Vagina (tissue), 2 donors: ENCODE measurements at places on chromosomes 2 and 18.
A peak's percentile ranks its signal among the peaks of the same experiment; 100 is the strongest.

- DNase-seq: no peak
Measured at GRCh38 chr2:163453920-163454319, 281.9 kb downstream of the FIGN start.

DNA sequence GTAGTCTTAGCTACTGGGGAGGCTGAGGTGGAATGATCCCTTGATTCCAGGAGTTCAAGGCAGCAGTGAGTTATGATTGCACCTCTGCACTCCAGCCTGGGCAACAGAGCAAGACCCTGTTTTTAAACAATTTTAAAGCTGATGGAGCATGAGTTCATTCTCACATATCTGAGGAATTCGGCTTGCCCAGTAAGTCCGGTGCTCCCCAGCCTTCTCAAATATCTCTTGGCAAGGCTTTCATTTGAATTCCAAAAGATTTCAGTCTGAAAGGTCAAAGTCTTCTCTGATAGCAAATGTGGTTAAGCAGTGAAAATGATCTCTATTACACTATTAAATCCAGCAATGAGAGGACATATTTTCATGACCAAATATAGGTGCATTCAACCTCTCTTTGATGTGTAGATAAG lies 27.9 kb downstream of the PIEZO2 start:
- DNase-seq: no peak

- no peak for DNase-seq
Measured at GRCh38 chr2:104577143-104577542, 276.8 kb upstream of the POU3F3 start.

DNA sequence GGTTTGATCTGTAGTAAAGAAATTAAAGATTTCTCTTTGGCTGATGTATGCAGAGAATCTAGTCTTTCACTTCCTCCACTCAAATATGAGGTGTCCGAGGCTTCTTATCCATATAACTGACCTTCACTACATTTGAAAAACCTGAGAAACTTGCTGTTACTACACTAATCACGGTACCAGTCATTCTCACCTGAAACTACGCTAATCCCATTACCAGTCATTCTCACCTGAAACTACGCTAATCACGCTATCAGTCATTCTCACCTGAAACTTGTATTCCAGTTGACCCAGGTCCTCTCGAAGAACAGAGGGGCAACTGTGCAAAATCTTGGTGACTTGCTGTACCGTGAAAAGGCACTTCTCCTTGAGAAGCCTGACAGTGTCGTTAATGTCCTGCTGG lies 5.1 kb downstream of the MTERF4 start:
- peak; percentile 11 for DNase-seq

- no peak for DNase-seq
Measured at GRCh38 chr2:157498483-157498882, 54.6 kb upstream of the CYTIP start.

GRCh38 chr18:21777814-21778213 lies 37.2 kb downstream of the MIB1 start:
- no peak for DNase-seq

DNA sequence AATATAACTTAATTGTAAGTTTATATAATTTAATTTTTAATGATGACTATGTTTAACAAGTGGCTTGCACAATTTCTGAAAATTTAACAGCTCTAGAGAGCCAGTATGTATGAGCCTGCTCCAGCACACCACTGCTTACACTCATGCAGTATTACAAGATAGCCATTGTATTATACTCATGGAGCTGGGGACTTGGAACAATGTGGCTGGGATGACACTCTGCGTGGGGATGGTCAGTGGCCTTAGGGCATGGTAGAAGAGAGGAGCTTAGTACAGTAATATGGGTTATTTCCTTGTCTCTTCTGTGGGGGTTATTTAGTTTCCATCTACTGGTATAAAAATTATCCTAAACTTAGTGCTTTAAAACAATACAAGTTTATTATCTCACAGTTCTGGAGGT lies 105.1 kb upstream of the STON1 start:
- no peak for DNase-seq

GRCh38 chr2:48343571-48344440 lies 186.1 kb upstream of the STON1 start:
- no peak for DNase-seq

DNA sequence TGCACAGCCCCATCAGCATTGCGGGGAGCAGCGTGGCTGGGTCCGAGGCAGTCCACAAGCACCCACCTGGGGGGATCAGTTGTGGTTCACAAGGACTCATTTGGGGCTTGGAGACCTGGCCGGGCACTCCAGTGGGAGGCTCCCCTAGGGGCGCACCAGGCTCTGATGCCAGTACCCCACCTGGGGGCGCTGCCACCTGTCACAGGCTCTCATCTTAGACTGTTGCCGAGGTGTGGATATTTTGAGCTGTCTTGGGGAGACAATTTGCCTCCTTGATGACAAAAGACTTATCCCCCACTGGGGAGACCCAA lies 3.0 kb downstream of the ADRA2B start:
- DNase-seq: no peak

GRCh38 chr2:10174173-10174572 lies 51.6 kb downstream of the RRM2 start:
- no peak for DNase-seq

DNA sequence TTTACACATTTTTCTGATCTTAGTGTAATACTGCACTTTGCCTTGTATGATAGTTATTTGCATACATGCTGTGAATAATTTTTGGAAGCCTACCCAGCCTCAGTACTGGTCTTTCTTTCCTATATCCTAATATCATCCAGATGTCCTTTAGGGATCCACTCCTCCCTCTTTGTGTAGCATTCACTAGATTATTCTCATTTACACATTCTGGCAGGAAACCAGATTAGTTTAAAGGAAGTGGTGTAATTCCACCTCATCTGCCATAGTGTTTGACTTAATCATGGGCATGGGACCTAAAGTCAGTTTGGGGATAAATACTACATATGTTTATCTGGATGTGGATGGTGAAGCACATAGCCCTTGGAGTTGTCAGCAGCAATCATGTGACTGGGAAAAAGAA lies 444.9 kb upstream of the MAP2 start:
- DNase-seq: no peak

- DNase-seq: no peak
Measured at GRCh38 chr2:211133766-211134165, 577.4 kb downstream of the CPS1 start.

DNA sequence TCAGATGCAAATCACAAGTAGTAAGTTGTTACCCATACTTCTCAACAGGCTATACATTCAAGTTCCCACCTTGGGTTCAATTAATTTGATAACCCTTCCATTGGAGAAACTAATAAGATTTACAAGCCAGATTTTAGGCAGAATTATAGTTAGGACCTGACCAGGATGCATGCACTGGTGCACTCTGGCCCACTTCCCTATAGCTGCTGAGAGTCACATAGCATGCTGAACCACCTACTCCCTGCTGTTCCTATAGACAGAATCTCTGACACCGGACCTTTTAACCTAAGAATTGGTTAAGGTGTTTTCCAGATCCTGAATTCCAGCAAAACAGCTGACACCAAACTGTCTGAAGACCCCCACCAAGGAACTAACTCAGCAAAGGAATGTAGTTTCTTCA lies 26.2 kb downstream of the FAM210A start:
- DNase-seq: no peak

GRCh38 chr18:46400449-46400848 lies 256.6 kb downstream of the LOXHD1 start:
- no peak for DNase-seq

DNA sequence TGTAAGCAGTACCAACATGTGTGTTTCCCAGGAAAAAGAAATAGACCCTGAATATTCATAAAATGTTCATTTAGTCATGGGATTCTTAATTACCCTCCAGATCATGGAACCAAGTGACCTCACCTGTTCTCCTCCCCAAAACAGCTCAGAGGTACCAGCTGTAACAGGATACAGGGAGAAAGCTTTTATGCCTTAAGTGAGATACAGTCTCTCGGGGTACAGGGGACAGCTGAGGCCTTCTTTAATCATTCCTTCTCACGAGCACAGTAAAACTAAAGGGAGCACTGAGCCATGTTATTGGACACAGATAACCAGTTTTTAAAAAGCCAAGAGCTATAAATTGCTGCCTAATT lies 16.6 kb downstream of the EPHA4 start:
- DNase-seq: no peak

DNA sequence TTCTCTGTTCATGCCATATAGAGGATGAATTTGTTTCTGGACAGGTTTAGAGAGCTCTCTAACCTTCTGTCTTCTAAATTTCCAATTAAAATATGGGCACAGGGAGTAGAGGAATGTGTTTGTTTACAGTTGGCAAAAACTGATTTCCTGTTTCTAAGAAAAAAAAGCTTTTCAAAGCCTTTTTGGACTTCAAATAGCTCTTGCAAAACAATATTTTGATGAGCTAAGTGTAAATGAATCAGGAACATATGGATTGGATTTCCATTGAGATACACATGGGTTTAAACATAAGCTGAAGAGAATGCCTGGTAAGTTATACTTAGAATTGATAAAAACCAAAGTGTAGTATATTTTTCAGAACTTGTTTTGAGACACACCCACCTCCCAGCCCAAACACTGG lies 677.5 kb downstream of the NYAP2 start:
- DNase-seq: no peak

- no peak for DNase-seq
Measured at GRCh38 chr2:160042054-160042453, 20.4 kb downstream of the PLA2R1 start.

- no peak for DNase-seq
Measured at GRCh38 chr18:693466-694187, 18.8 kb downstream of the ENOSF1 start.

- no peak for DNase-seq
Measured at GRCh38 chr2:173401716-173402326, 47.1 kb downstream of the CDCA7 start.
